ENCODE measurements at places on chromosomes 12 and 14. TPM values are rescaled to one million over a fixed set of nuclear protein-coding genes. Genes with fewer than 3 reads are reported as not detected.

- no peak for DNase-seq
Observed at GRCh38 chr12:118013283-118013682, 3.2 kb upstream of the RFC5 start.

- DNase-seq: no peak
Observed at GRCh38 chr14:101588286-101588975, 27.1 kb downstream of the DIO3 start.

- peak; percentile 53 for DNase-seq
Observed at GRCh38 chr12:100926669-100927248, 132.2 kb downstream of the ANO4 start.

The MIP gene
- not detected for total RNA-seq

The SYT10 gene
- total RNA-seq: not detected

Data from A673 (cell line).